CD4-positive, alpha-beta T cell treated with Interleukin-6 at 100 ng/mL for 8 hours (primary cell): ENCODE measurements at places on chromosomes 12 and 14.

GRCh38 chr12:2688381-2688931 lies 106.3 kb upstream of the FKBP4 start:
- no peak for DNase-seq

DNA sequence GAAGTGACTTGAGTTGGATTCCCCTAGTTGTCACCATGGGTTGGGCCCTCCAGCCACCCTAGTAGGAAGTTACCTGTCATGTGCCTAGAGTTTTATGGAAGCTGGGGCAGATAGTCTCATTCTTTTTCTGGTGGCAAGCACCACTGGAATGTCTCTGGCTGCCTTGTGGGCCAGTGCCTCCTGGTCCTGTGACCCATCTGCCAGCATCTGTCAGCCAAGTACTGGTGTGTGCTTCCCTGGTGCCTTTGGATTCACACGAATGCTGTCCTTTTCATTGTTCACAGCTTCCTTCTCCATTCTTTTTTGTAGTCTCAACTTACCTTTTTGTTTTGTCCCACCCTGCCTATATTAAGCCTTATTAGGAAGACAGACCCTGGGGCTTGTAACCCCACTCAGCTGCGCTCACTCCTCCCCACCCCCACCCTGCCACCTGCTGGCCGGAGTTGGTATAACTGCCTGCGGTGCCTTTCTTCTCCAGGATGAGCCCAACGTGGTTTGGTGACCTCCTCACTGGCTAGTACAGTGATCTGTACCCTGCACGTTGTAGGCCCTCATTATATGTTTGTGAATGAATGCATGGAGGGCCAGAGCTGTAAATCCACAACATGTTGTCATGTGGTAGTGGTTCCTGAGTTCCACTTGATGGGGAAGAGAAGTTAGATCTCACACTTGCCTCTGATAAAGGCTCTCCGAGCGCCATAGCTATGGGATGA lies 125.7 kb downstream of the TSPAN9 start:
- peak; percentile 14 for DNase-seq

GRCh38 chr12:38282886-38283285 lies 33.7 kb upstream of the ALG10B start:
- no peak for DNase-seq

- no peak for DNase-seq
Measured at GRCh38 chr14:91252871-91253794, 8.6 kb upstream of the GPR68 start.

- DNase-seq, result no peak
Measured at GRCh38 chr12:19908830-19909229, 459.5 kb upstream of the PDE3A start.

- no peak for DNase-seq
Measured at GRCh38 chr12:5210179-5210922, 166.7 kb downstream of the KCNA5 start.

- DNase-seq, result no peak
Measured at GRCh38 chr14:84465880-84466279, 1064.1 kb upstream of the FLRT2 start.

DNA sequence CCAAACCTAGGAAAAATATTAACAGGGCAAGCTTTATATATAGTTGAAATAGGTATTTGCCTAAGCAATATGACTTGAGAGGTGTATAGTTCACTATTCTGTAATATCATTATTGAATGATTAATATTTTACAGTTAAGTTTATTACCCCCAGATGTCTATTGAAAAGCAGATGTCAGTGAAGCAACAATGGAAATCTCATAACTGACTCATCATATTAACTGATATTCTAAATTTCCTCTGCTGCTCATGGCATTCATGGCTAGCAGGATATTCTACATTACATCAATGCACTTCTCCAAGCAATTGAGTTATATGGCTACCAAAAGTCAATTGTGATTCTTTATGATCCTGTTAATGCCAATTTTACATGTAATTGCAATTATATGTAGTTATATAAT lies 9.7 kb upstream of the MAGOHB start:
- no peak for DNase-seq

DNA sequence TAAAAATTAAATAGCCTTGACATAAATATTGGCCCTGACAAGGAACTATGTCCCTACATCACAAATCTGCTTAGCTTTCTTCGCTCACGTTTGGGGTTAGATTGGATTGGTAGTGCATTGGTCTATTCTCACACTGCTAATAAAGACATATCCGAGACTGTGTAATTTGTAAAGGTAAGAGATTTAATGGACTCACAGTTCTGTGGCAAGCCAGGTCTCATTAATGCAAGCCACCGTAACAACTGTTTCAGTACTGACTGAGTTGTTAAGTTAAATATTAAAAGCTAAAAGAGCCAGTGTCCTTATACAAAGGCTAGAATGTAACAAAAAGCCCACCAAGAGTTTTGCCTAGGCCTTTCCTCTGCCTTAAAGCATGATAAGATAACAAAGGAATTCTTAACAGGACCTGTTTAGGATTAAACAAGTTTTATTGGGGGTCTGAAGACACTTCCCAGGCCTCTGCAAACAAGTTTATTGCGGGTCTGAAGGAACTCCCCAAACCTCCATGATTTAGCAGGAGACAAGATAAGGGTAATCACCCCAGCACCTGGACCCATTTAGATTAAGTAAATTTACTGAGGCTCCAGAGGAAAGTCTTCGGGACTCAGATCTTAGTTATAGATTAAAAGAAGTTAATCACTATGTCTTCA lies 88.2 kb upstream of the PTGDR start:
- no peak for DNase-seq

- no peak for DNase-seq
Measured at GRCh38 chr14:23580152-23580926, 1.7 kb upstream of the JPH4 start.

DNA sequence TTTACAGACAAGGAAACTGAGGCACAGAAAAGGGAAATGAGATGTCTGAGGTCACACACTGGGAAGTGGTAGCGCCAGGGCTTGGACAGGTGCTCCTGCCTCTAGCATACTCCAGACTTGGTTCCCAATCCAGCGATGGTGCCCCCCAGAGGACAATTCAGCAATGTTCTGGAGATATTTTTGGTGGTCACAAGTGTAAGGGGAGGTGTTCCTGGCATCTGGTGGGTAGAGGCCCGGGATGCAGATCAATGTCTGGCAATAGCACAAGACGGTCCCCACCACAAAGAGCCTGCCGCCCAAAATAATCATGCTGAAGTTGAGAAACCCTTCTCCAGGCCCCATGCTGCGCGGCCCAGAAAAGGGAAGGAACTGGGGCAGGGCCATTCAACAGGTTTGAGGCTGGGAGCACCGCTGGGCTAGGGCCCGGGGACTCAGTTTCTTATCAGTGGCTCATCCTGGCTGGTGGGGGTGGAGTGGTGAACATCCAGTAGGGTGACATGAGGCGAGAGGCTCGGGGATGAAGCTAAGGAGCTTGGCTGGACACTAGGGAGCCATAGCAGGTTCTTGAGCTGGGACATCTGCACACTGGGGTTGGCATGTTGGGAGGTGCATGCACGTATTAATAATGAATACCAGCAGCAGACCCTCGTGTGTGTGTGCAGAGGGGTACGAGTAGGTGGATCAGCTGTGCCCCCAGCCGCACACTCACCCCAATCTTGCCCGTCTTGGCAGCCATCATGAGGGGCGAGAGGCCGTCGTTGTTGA lies 35.1 kb downstream of the TRPV4 start:
- DNase-seq, result no peak

DNA sequence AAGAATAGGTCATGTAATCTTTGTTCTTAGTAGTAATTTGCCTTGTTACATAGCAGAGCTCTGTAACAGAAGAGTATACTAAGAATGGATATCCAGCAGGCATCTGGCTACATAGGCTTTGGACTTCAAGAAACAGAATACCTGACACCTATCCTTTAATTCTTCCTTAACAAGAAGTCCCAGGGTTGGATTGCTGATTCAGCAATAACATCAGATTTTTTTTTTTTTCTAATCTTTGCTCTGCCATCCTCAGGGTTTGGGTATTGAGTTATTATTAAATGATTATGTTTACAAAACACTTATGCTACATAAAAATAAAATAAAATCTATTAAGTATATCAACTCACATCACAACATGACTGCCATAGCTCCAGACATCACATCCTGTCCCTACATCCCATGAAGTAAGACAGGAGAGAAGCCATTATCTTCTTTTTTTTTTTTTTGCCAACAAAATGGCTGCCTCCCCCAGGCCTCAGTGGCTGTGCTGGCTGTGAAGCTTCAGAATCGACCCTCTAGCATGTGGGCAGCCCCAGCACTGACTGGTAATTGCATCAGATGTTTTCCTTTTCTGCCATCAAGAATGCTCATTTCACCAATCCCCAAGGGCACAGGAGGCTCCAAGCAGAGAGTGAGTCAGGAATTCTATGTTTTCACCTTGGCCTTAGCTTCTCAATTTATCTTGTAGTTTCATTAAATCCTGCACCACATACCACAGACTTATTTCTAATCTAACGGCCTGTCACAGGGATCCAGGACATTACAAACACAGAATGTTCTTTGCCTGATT lies 186.2 kb downstream of the DICER1 start:
- DNase-seq, result no peak

- DNase-seq, result no peak
Measured at GRCh38 chr14:92959189-92959531, 36.2 kb downstream of the CHGA start.
